ENCODE measurements at places on chromosomes 6 and 20. TPM values are rescaled to one million over a fixed set of nuclear protein-coding genes. Genes with fewer than 3 reads are reported as not detected.
A peak's percentile ranks its signal among the peaks of the same experiment; 100 is the strongest.

DNA sequence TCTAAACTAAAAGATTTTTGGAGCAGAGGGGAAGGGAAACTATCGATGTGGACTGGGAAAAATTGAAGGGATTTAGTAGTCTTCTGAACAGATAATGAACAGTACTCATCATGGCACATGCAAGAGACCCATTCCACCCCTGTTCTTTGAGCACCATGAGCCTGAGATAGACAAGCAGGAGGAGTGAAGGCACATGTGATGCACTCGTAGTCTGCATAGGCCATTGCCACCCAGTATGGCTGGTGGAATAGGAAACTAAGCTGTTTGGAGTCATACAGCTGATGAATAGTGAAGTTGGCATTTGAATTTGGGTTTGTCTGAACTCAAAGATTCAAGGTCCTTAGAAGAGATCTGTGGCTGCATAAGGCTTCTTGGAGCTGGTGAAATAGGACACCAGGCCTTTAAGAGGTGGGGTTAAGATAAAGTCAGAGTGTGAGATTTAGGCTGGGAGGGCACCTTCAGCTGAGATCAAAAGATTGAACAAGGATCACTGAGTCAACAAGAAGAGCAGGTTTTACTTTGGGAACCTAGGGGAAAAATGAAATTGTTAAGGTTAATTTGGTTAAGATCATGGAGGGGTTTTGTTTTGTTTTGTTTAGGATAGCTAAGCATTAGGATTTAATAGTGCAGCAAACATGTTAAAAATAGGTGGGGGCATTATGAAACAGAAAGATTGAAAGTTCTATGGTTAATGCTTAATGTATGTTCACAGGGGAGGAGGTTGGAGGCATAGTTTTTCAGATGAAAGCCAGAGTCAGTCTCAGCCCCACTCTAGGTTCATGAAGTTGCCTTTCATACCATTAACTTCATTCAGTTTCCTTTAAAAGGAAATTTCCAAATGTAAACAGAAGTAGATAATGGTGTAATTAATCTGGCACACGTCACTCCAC lies 148.8 kb downstream of the ARID1B start:
- no peak for DNase-seq

- no peak for DNase-seq
These were observed 53.0 kb upstream of the ZNF831 start for GRCh38 chr20:59110607-59111006.

GRCh38 chr20:61951695-61952533 lies 113.8 kb downstream of the TAF4 start:
- peak; percentile 93 for DNase-seq

DNA sequence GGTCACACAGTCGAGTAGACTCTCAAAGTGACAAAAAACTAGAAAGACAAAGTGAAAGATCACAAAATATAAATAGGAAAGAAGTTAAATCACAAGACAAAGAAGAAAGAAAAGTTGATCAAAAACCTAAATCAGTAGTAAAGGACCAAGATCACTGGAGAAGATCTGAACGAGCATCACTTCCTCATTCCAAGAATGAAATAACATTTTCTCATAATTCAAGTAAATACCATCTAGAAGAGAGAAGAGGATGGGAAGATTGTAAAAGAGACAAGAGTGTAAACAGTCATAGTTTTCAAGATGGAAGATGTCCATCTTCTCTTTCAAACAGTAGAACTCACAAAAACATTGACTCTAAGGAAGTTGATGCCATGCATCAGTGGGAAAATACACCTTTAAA lies 31.6 kb upstream of the GJA10 start:
- DNase-seq = no peak

GRCh38 chr6:71336901-71337300 lies 48.3 kb downstream of the OGFRL1 start:
- DNase-seq = no peak

DNA sequence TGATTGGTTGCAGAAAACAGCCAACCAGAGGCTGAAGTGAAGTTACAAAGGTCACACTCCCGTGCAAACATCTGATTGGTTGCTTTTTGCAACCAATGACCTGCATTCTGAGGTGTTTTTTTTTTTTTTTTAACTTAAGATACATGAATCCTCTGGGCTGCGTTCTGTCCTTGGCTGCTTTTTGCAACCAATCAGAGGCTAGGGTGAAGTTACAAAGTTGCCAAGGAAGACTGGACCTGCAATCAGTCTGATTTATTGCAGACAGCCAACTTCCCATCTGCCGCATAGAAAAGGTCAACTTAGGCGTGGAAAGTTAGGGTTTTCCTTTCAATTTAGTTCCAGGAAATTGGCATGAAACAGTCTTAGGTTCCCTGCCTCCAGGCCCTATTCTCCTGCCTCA lies 292.9 kb downstream of the PLCB1 start:
- DNase-seq = no peak

Gene PNLDC1
- total RNA-seq = not detected

DNA sequence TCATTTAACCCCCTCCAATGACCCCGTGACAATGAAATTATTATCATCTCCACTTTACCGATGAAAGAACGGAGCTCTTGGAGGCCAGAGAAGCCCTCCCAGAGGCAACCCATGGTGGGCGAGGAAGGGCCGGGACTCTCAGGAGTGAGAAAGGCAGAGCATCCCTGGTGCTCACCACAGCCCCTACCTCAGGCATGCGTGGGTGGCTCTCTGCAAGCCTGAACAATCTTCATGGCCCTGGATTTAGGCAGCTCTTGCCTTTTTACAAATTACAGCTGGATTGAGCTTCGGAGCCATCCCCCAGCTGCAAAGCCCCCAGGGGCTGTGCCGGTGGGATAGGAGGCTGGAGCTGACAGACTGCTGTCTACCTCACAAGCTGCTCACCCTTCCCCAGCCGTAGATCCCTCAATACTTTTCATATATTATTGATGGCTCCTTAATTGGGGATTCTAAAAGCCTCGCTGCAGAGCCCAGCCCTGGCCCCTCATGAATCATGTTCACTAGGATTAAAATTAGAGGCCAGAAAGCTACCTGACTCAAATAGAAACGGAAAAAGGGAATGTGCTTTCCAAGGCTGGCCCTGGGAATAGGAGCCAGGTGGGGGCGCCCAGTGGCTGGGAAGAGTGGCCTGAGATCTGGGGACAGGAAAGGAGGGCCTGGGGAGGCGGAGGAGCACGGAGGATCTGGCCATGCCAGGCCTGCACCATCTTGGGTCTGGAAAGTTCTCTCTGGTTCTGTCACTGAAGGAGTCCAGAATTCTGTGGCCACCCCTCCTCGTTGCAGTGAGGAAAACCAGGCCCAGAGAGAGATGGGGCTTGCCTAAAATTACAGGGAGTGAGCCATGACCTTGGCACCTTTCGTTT lies 29.1 kb downstream of the CPNE5 start:
- DNase-seq = peak; percentile 76

DNA sequence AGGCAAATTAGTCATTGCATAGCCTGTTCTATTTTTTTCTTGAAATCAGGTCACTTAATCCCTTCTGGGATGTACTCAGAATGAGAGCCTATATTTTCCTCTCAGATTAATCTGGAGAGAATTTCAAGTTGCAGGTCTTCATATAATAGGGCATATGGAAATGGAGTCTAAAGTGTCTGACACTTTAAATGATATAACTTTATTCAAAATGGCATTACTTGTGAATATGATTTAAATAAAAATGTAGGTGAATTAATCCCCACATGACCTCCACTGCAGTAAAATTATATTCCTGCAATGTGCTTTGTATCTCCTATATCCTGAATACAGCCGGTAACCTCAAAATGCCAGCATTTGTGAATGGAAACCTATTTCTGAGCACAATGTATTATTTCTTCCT lies 172.5 kb upstream of the BTBD3 start:
- DNase-seq = no peak

- DNase-seq = no peak
These were observed 128.7 kb downstream of the SYNE1 start for GRCh38 chr6:152508477-152508876.

DNA sequence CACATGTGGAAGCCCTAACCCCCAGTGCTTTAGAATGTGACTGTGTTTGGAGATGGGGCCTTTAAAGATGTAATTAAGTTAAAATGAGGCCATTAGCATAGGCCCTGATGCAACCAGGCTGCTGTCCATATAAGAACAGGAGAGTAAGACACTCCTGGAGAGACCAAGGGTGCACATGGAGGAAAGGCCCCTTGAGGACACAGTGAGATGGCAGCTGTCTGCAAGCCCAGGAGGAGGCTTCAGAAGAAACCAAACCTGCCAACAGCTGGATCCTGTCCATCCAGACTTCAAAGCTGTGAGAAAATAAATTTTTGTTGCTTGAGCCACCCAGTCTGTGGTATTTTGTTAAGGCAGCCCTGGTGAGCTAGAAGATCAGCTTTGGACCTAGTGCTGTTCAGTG lies 16.8 kb upstream of the SNRPB2 start:
- no peak for DNase-seq

Gene CNBD2
- 4.8 TPM for total RNA-seq

GRCh38 chr6:41371992-41372831 lies 36.8 kb downstream of the NCR2 start:
- peak; percentile 75 for DNase-seq

Gene KHDC1
- 3.3 TPM for total RNA-seq

DNA sequence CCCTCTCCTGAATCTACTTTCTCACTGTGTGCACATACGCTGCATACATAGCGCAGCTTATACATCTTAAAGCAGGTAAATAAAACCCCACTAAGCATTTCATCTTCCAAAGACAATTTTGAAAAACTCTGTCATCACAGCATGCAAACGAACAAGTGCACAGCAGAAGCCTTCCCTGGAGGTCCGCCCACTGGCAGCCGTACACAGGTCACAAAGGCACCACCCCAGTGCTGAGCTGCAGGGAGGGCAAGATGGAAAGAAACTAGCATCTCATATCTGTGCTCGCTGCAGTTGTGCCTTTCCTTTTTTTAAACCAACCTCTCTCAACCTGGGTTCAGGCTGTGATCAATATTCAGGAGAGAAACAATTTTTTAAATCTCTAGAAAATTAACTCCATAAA lies 73.3 kb downstream of the HUS1B start:
- DNase-seq = peak; percentile 50

- no peak for DNase-seq
These were observed 118.0 kb downstream of the GRM1 start for GRCh38 chr6:146146836-146147235.

GRCh38 chr6:140854318-140854717 lies 1278.4 kb upstream of the GJE1 start:
- no peak for DNase-seq

Data from H7 (cell line).